ENCODE measurements at places on chromosomes 5 and 9.
A peak's percentile ranks its signal among the peaks of the same experiment; 100 is the strongest.

- no peak for DNase-seq
Measured at GRCh38 chr5:122311497-122311960, 508 bp upstream of the SNCAIP start.

GRCh38 chr9:137000177-137000930, 4.0 kb upstream of the CLIC3 start:
- DNase-seq = peak; percentile 49

DNA sequence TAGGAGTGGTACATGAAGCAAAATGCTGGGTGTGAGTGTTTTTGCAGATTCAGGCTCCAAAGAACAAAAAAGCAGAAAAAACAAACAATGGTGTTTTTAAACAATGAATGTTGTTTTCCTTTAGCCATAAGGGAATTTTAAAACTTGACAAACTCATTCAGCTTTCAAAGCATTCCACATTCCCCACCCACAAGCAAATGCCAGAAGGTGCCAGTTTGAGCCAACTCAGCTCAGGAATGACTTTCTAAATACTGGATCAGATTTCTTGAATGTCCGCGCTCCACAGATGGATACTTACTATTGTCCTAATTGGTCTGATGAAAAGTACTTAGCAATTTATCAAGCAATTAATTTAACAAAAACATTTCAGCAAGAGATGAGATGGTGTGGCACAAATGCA, 12.9 kb upstream of the MOB3B start:
- DNase-seq = no peak

DNA sequence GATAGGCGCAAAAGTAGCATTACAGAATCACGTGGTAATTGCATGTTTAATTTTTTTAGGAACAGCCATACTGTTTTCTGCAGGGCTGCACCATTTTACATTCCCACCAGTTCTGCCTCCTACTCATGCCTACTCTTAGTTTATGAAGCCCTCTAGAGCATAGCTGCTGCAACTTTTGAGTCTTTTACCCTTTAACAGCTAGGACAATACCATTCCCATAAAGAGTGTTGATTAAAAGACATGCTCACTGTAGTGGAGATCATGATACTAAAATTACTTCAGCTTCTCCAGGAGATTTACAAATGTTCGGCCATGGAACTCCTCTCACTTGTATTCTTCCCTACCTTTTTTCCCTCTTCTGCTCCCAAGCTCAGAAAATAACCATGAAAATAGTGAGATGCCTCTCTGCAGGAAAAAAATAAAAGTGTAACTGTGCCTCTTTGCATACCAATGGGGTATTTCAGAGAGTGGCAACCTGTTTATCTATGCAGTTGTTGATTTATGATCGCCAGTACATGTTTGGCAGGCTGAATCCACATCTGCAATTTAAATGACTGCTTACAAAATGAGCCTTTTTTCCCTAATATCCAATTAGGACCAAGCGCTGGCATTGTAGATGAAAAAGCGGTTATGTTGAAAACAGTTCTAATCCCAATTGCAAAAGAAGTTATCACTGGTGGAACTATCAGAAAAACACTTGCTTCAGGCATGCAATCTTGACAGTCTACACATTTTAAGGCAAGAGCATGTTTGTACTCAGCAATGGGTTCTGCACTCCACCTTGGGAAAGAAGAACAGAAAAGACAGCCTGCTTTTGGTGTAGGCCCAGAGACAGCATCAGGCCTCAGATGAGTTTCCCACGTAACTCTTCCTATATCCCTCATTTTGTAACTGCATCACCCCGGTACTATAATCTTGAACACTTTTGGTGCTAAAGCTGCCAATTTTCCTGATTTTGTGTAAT, 131.1 kb downstream of the ADAMTSL1 start:
- no peak for DNase-seq

DNA sequence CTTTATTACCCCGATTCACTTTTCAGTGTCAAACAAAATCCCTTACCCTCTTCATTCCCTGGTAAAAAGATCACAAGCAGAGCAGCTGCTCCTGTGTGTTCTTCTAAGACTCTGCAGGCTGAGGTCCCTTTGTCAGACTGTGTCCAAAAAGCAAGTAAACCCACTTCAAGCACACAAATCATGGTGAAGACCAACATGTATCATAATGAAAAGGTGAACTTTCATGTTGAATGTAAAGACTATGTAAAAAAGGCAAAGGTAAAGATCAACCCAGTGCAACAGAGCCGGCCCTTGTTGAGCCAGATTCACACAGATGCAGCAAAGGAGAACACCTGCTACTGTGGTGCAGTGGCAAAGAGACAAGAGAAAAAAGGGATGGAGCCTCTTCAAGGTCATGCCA, 34.5 kb downstream of the CREBRF start:
- no peak for DNase-seq

GRCh38 chr5:36688722-36689121, 82.3 kb downstream of the SLC1A3 start:
- peak; percentile 41 for DNase-seq

Measured in OCI-LY7 (cell line).